ENCODE measurements at places on chromosomes 3 and 15.

GRCh38 chr15:89075101-89075640 lies 13.1 kb upstream of the ABHD2 start:
- DNase-seq = no peak

- no peak for DNase-seq
Observed at GRCh38 chr3:160174621-160175020, 50.6 kb upstream of the C3orf80 start.

GRCh38 chr15:52112203-52112750 lies 298 bp downstream of the BCL2L10 start:
- DNase-seq = no peak

- no peak for DNase-seq
Observed at GRCh38 chr3:83622526-83622925, 1336.3 kb upstream of the CADM2 start.

GRCh38 chr3:172303181-172303580 lies 145.1 kb downstream of the GHSR start:
- DNase-seq = no peak

GRCh38 chr3:170692720-170693119 lies 106.8 kb upstream of the SLC7A14 start:
- no peak for DNase-seq

GRCh38 chr3:111434941-111435622 lies 106.9 kb upstream of the CD96 start:
- no peak for DNase-seq

DNA sequence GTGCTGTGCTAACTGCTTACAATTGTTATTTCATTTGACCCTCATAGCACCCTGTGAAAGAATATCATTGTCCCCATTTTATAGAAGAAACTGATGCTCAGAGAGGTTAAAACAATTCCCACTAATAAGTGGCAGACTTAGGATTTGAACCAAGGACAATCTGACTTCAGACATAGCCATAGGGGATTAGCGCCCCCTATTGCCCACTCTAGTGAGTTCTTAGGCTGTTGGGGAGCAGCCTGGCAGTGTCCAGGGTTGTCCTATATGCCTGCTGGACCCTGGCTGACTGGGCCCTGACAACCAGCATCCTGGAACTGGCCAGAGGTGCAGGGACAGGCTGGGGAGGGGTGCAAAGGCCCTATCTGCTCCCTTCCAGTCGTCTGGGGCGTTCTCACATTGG lies 15.4 kb downstream of the DPH3 start:
- no peak for DNase-seq

GRCh38 chr15:76208084-76208785 lies 103.0 kb downstream of the ETFA start:
- no peak for DNase-seq

DNA sequence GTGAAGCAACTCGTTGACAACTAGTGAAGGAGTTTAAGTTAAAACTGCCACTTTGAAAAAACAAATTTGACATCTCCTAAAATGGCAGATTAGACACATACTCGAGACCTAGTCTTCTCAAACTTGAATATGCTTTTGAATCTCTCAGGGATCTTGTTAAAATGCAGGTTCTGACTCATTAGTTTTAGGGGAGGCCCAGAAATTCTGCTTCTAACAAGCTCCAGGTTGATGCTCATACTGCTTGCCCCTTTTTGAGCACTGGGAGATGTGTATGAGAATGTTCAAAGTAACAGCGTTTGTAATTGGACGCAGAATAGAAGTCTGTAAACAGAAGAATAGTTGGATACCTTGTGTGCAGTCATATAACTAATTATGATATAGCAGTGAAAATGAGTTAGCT lies 1.6 kb downstream of the C3orf38 start:
- DNase-seq = no peak

Data from stimulated activated CD8-positive, alpha-beta memory T cell treated with anti-CD3 and anti-CD28 coated beads, Interleukin-2, amount 100 ng/mL, for 1 hour (primary cell).